ENCODE measurements at places on chromosomes 12 and 14.

- no peak for DNase-seq
Observed at GRCh38 chr12:66320996-66321395, 18.7 kb downstream of the HELB start.

DNA sequence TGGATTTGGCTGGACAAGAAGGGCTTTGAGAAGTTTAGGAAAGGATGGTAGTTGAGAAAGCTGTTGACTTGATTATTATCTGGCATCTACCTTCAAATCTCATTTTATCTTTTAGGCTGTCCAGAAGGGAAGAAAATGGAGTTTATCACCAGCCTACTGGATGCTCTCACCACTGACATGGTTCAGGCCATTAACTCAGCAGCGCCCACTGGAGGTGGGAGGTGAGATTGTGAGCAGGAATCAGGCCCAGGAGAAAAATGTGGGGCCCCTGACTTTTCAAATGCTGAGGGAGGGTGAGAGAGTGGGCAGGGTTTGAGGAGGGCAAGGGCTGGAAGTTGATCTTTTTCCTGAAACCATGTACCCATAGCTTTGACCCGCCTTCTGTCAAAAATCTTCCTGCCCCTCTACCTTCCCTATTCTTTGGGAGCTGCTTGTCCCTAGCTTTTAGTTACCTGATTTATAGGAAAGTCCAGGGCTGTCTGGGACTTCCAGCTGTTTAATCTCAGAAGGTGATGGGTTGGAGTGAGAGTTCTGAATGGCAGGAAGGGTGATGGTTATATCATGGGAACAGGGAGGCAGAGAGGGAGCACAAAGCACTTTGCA is 134.2 kb downstream of the SMOC1 start:
- DNase-seq = peak; percentile 83

- peak; percentile 64 for DNase-seq
Observed at GRCh38 chr12:6699989-6700645, 498 bp downstream of the PIANP start.

DNA sequence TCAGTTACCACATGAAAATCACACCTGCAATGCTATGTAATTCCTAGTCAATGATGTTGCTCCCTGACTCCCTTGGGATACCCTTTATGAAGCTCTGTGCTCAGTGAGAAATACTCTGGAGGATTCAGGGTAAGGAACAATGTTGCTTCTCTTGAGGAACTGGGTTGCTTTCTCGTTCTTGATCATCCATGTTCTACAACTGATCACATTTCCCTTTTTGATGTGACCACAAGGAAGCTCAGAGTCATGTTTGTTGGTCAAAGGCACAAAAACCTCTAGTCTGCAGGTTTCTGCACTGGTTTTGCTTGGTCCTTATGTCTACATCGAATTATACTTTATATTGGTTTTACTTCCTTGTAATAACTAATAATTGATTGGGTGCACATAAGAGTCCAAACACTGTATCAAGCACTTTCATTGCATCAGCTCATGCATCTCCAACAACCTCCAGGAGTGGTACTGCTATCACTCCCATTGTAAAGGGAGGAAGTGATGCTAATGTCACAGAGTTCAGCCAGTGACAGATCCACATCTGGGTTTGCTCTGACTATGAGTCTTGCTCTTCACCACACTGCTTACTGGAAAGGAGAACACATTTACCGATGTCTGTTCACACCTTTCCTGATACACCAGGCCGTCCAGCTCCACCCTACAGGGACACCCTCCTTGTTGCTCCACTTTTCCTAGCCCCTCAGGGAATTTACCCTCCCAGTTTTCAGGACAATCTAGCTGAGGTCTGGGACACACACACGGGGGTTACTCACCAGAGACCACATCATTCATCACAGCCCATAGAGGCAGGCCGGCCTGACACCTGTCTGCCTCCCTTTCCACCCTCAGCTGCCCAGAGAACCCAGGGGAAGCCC is 41.0 kb downstream of the CMKLR1 start:
- DNase-seq = no peak

DNA sequence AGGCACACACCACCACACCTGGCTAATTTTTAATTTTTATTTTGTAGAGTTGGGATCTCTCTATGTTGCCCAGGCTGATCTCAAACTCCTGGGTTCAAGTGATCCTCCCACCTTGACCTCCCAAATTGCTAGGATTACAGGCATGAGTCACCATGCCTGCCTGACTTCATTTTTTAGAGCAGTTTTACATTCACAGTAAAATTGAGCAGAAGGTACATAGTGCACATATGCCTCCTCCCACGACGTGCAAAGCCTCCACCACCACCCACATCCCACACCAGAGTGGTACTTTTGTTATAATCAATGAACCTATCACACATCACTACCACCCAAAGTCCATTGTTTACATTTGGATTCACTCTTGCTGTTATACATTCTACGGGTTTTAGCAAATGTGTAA is 62.5 kb upstream of the PLEKHG3 start:
- DNase-seq = no peak

GRCh38 chr12:32025906-32026305 is 66.7 kb downstream of the RESF1 start:
- peak; percentile 56 for DNase-seq

DNA sequence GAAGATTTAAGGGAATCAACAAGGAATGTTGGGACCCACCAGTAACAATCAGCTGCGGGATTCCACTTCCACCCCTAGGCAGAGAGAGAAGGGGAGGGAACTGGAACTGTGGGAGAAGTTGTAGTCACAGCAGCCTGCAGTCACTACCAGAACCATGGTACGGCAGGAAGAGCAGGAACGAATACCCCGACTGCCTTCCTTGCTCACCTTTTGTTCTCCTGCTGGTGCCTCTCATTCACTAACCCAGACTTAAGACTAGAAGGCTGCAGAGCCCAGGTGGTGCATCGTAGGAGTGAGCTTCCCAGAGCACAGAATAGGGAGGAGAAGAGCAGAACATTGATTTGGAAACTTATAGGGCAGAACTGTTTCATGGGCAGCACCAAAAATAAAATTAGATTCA is 154.2 kb downstream of the DYRK2 start:
- DNase-seq = no peak

GRCh38 chr12:4833053-4833452 is 76.7 kb upstream of the KCNA1 start:
- no peak for DNase-seq

DNA sequence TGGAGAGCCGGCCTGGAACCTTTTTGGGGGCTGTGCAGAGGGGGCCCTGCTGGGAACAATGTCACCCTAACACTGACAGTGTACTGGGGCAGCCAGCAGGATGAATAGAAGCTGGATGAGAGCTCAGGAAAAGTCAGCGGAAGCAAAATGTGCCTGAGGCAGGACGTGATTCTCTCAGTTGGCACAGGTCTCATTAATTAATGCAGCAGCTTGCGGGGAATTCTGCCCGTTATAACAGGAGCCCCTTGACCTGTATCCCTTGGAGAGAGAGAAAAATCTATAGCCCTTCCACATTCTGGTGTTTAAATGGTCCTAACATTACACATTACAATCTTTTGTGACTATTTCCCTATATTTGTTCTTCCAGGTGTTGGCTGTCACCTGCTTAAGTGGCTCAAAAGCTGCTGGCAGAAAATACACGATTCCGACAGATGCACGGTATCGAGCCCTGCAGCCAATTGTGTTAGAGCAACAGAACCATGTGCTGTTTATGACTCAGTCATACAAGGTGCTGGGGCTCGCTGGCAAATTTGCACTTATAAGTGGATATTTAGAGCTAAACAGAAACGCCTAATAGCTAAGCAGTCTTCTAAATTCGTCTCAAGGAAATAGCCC is 854.7 kb downstream of the AACS start:
- no peak for DNase-seq

DNA sequence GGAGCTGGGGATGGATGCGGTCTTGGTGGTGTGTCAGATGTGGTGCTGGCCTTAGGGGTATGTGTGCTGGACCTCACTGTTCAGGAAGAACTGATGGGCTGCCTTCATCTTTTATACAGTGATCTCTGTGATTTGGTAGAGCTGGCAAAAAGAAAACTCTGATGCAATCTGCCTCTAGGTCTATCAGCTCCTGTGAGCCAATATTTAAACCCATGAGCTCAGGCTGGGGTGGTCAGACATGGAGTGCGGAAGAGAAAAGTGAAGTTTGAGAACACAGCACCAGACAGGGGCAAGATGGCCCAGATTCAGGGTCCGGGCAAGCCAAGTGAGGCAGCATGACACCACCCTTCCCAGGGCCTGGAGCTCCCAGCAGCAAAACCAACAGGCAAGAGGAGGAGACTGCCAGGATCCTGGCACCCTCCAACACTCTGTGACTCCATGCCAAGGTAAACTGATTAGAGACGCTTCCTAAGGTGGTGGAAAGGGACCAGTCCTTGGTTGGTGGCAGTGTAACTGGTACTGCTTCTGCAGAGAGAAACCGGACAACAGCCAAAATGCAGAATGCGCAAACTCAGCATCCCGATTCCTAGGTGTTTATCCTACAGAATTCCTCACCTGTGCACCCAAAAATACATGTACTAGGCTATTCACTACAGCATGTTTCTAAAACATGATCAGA is 82.3 kb downstream of the CHGA start:
- no peak for DNase-seq

- DNase-seq = no peak
Observed at GRCh38 chr12:95014554-95014953, 11.1 kb upstream of the NDUFA12 start.

GRCh38 chr12:50032854-50033581 is 7.7 kb upstream of the RACGAP1 start:
- peak; percentile 49 for DNase-seq

DNA sequence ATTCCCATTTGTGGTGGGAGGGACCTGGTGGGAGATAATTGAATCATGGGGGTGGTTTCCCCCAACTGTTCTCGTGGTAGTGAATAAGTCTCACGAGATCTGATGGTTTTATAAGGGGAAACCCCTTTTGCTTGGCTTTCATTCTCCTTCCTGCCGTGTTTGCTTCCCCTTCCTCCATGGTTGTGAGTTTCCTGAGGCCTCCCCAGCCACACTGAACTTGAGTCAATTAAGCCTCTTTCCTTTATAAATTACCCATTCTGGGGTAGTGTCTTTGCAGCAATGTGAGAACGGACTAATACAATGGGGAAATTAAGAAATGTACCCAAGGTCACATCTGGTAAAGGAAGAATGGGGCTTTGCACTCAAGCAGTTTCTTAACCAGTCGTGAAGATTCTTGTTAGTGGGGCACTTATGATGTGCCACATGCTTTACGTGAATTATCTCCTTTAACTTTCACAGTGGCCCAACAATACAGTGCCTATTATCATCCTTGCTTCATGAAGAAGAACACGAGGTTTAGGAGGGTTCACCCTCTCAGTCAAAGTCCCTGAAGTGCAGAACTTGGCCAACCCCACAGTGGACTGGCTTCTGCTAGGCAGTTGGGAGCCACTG is 234.3 kb downstream of the EFCAB11 start:
- no peak for DNase-seq

GRCh38 chr12:98786653-98787052 is 141.6 kb downstream of the APAF1 start:
- no peak for DNase-seq

- DNase-seq = no peak
Observed at GRCh38 chr12:3896801-3897351, 23.7 kb upstream of the PARP11 start.

DNA sequence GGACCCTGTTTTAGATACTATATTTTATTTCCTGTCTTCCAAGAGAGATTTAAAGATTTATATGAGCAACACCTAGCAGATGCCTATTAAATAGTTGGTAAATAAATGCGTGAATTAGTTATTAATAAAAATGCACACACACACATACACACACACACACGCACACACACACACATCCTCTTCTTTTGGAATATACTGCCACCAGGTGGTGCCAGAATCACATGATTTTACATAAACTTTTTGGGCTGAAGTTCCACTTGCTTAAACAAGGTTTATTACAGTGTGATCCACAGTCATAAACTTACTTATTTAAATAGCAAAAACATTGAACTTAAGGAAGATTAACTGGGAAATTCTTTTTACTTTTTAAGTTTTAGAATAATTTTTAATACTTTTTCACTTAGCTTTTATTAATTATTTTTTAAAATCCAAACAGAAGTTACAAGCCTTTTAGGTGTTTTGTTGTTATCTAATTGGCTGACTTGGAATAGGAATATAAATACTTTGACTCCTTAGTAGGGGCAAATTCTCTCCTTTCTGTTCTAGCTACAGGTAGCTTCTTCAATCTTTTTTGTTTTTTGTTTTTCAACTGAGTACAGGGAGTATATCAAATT is 17.5 kb downstream of the RAD51B start:
- no peak for DNase-seq

DNA sequence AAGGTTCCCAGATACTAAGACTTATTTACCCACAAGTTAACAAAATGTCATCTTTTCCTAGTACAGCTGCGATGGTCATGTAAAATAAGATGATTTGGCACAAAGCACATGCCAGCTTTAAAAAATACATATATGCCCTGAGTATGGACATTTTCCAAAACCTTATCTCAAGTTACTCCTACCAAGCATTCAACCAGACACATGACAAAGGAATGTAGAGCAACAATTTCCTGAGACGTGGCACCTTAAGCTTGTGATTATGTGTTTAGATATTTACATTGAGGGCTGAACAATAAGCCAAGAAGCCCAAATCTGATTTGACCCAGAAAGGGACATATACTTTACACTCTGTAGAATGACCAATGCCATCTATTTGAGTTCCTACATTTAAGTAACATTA is 24.5 kb upstream of the OVCH1 start:
- DNase-seq = no peak

- DNase-seq = no peak
Observed at GRCh38 chr12:107580750-107581618, 104.6 kb upstream of the PWP1 start.

- no peak for DNase-seq
Observed at GRCh38 chr12:131047789-131048610, 94.3 kb downstream of the ADGRD1 start.

GRCh38 chr14:89186856-89187376 is 230.1 kb downstream of the FOXN3 start:
- DNase-seq = no peak

GRCh38 chr12:59401862-59402261 is 194.0 kb upstream of the SLC16A7 start:
- no peak for DNase-seq

DNA sequence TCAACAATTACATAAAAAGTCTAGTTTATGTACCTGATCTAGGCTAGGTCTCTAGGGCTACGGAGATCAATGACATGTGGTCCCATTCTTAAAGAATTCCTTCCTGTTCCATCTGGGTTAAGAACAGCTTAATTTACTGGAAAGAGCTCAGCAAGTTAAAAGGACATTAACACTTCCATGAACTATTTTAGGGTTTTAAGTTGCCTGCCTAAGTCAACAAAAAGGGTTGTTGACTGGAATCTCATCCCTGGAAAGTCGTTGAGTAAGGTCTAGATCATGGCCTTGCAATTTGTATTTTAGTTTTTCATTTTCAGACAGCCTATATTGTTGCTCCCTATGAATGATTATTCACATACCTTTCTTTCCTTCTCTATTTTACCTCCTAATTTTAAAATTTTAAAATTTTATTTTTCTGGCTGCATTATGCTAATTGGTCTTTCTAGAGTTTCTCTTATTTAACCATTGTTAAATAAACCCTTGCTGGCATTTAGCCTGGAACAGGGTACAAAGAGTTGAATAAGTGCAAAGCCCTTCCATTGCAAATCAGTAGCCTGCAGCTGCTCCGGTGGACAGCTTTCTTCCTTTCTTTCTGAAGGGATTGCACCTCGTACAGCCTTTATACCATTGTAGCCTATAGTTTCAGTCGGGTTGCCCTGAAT is 66.3 kb downstream of the VRK1 start:
- DNase-seq = no peak

All from activated CD8-positive, alpha-beta memory T cell treated with anti-CD3 and anti-CD28 coated beads, Interleukin-2, amount 50 U/mL, for 48 hours (primary cell).